GM23338 (cell line): ENCODE measurements at places on chromosomes 13 and 19.

- peak; percentile 20 for DNase-seq
These were observed 1.7 kb upstream of the FAM98C start for GRCh38 chr19:38401148-38401547.

GRCh38 chr19:37655301-37655688, at the start of gene ZFP30:
Gene ZFP30 (minus strand): TSS chr19:37655465. CDS start chr19:37647822, 7,643 bp downstream.
- peak; percentile 75 for DNase-seq

GRCh38 chr19:30229525-30230174, 142.5 kb upstream of the ZNF536 start:
- DNase-seq: peak; percentile 36

DNA sequence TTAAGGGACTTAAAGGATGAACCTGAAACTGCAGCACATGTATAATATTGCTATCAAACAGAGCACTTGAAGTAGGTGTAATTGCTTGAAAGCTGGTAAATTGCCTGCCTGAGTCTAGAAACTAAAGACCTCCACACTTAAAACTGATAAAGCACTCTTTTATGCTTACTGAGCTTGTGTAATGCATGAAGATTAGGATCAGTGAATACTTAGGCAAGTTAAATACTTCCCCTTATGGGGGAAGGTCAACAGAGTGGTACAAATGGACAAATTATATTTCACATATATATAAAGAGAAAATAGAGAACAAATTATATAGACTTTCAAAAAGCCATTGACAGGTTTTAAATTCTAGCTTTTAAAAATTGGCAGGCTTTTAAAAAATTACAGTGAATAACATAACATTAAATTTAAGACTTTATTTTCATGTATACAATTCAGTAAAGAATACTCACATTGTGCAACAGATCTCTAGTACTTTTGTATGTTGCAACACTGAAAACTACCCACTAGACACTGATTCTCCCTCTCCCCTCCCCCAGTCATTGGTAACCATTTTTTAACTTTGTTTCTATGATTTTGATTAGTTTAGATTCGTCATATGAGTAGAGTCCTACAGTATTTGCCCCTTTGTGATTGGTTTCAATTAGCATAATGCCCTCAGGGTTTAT, 23.9 kb downstream of the PIBF1 start:
- DNase-seq: no peak
